ENCODE measurements at places on chromosomes 3 and 15. TPM values are rescaled to one million over a fixed set of nuclear protein-coding genes. Genes with fewer than 3 reads are reported as not detected.

DNA sequence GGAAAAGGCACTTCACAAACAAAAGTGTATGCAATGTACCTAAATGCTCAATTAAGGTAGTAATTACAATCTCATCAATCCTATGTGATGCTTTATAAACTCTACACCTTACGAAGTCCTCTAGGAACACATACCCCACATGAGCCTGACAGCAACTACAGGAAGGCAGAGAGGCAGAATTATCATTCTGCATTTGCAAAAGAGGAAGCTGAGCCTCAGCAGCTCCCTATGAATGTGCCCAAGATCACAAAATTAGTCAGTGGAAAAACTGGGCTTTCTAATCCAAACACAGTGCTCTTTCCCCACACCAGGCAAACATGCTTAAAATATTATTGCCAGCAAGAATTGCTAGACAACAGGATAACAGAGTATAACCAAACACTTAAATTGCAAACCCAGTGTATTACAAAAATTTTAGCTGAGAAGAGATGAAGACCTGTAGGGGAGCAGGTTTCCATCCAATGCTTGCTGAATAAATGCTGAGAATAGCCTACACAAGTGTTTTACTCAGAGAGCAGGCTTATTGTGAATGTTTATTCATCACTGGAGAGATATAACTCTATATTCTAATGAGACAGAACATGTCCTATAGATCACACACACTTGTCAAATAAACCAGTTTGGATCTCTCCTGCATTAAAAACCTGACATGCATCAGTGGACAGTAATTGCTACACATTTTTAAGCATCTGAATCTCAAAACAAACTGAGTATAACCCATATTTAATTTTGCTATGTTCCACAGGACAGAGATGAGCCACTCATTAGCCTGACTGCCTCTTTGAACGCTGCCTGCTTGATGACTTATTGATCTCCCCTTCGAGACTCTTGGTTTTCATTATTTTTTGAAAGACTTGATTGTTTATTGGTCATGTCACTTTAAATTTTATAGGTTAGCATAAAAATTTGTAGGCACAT, 62.2 kb downstream of the PLCH1 start:
- H3K4me3 ChIP-seq, result no peak overlapping the region
- H3K27ac ChIP-seq, result no peak overlapping the region
- H3K27me3 ChIP-seq, result no peaks in the 10 kb centered on the region
- no peak for DNase-seq
- H3K4me1 ChIP-seq, result no peaks in the 10 kb centered on the region

DNA sequence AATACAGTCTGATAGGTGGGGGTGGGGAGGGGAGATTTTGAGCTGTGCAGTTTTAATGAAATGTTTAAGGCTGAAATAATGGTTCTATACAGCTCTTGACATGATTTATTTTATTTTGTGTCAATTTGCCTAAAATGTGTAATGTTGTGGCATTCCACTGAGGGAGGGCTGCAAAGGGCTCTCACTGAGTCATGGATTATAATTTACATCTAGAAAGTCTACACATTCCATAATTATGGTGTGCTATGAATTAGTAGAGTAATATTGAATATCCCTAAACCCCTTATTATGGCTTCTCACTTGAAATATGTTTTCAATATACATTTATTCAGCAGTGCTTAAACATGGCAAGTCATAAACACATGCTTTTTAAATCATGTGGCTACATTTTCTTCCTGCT, 103.9 kb downstream of the RARB start:
- no peak overlapping the region for H3K4me3 ChIP-seq
- no peaks in the 10 kb centered on the region for H3K27me3 ChIP-seq
- DNase-seq, result no peak
- no peaks in the 10 kb centered on the region for H3K36me3 ChIP-seq

Gene ZPLD1
- not detected for total RNA-seq

Gene ARRDC4
- total RNA-seq, result 45.1 TPM

Measured in uterus (tissue), 4 donors.